Activated CD4-positive, alpha-beta T cell treated with anti-CD3 and anti-CD28 coated beads, Interleukin-2, Interleukin-6, amounts not matched to agents 100 ng/mL and 50 ng/mL, durations not matched to agents 16 hours and 8 hours (primary cell): ENCODE measurements at places on chromosomes 13 and 19.
A peak's percentile ranks its signal among the peaks of the same experiment; 100 is the strongest.

- DNase-seq: peak; percentile 48
These were observed 34.4 kb upstream of the MIR17HG start for GRCh38 chr13:91313103-91313502.

GRCh38 chr13:80717776-80718175 lies 376.9 kb upstream of the SPRY2 start:
- DNase-seq: no peak

DNA sequence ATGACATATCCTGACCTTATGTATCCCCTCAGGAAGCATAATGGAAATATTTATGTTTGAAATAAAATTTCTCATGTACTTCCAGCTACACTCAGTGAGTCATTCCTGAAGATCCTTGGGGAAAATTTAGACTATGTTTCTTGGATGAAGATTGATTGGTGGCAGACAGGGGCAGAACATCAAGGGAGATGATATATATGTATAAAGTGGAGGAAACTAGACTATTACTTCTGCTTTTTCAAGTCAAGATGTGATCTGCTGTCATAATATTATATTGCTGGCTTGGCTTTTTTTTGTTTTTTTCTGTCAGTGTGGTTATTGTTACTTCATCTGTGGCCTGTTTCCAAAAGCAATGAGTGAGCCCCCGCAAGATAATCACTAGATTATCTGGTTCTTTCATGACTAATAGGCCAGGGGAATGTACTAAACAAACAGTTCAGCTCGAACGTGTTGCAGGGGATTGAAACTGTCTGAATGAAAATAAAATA lies 87.2 kb upstream of the TNFSF11 start:
- DNase-seq: peak; percentile 13

DNA sequence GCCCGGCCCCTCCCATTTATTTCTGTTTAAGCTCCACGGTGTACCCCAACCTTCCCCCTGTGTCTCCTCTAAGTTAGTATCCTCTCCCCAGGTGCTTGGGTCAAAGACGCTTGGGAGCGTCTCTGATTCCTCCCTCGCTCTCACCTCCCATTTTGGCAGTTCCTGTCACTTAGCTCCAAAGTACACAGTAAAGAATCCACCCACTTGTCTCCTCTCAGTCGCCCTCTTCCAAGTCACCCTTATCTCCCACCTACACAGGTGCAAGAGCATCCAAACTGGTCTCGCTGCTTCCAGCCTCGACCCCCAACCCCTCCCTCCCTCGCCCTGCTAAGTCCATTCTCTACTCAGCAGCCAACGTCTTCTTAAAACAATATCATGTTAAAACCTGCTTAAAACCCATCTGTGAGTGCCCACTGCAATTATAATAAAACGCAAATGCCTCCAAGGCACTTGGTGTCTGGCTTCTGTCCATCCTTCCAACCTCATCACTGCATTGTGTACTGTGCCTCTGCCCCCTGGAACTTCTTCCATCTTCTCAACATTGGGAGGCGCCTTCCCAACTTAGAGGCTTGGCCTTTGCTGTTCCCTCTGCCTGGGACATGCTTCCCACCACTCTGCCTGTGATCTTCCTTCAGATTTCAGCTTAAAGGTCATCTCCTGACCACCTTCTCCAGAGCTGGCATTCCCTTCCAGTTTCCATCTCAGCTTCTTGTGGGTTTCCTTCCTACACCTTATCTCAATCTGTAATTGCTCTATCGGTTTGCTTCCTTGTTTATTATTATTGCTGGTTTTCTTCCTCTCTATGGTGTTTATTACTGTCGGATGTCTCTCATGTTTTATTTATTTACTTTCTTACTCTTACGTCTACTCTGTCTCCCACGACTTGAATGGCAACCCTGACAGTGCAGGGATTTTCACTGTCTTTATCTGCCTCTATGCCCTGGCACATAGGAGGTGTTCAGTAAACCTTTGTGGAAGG lies 9.5 kb upstream of the KLK14 start:
- DNase-seq: no peak

DNA sequence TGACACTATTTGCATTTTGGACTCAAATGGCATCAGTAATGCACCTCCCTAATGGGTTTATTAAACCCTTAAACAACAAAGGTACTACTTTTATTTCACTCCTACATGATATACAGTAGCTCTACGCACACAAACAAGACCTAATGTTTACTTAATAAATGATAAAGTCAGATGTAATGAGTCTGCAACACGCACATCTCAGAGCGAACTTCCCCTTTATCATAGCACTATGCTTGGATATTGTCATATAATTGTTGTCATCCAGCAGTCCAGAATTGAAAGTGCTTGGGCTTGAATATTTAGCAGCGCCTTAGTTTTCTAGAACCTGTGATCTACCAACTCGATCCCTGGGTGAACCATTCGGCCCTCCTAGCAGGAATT lies 772 bp downstream of the PARP4 start:
- no peak for DNase-seq

DNA sequence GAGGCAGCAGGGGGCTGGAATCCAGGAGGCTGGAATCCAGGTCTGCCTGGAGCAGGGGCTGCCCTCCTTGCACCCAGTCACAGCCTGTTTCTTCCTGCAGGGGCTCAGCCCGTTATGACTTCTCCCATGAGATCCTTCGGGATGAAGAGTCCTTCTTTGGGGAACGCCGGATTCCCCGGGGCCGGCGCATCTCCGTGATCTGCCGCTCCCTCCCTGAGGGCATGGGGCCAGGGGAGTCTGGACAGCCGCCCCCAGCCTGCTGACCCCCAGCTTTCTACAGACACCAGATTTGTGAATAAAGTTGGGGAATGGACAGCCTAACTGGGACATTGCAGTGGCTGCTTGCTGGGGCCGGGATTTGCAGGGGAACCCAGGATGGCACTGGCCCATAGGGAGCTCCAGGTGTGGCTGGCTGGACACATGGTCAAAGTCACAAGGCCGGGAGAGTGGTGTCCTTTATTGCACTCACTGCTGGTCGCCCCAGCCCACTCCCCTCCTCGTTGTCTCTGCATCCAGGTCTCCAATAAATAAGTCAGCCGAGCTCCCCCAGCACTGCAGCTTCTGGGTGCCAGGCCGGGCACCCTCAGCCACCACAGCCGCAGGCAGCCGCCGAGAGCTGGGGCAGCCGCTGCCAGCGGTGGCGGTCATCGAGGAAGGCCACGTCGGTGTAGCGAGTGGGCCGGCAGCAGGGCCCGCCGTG lies 872 bp downstream of the PSPN start:
- DNase-seq: no peak

DNA sequence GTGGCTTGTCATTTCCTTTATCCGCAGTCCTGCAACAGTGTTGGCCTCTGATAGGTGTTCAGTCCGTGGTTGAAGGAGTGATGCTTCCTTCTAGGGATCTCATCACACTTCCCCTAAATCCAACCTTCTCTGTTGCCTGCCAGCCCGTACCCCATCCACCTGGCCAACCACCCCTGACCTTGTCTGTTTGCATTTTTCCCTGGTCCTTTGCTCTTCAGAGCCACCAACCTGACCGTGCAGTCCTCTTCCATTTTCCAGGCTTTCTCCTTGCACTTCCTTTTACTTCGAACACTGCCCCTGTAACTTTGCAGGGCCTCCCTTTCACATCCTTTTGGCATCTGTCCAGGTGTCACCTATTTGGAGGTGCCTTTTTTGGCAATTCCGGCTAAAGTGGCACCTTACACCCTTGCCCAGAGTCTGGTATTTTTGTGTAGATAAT lies 696 bp downstream of the ZNF460 start:
- peak; percentile 24 for DNase-seq

GRCh38 chr19:3577723-3578344 lies 5.1 kb downstream of the HMG20B start:
- DNase-seq: no peak

GRCh38 chr13:100470866-100471505 lies 117.6 kb downstream of the GGACT start:
- peak; percentile 51 for DNase-seq

DNA sequence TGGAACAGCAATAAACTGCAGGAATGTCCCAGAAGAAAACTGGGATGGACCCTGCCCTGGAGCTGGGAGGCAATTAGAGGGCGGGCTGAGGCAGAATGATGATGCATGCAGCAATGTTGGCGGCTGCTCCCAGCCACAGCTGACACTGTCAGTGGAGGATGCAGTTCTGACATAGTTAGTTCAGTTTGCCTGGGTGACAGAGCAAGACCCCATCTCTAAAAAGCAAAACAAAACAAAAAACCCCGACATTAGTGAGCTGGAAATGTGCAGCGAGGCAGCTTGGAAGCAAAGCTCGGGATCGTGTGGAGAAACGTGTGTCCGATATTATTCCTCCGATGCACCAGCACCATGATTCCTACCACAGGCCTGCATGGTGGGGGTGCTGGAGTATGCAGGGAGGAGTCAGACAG lies 110.1 kb upstream of the UQCRFS1 start:
- DNase-seq: no peak

GRCh38 chr13:20977394-20977793 lies 74.8 kb upstream of the XPO4 start:
- no peak for DNase-seq

DNA sequence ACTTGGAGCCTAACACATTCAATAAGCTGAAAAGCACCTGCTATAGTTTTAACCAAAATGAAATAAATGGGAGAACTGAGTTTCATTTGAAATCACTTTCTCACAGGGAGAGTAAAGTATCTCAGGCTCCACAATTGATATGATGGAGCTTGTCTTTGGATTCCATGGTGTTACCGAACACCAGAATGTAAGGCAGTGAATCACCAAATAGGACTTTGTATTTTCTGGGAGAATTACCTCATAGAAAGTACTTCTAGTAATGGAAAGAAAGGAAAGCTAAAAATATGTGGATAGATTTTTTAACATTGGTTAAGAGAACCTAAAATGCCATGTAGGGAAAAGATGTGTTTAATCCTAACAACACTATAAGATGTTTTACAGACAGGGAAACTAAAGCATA lies 123.6 kb downstream of the NALCN start:
- DNase-seq: no peak

GRCh38 chr13:70090036-70090723 lies 17.4 kb upstream of the ATXN8OS start:
- DNase-seq: no peak

DNA sequence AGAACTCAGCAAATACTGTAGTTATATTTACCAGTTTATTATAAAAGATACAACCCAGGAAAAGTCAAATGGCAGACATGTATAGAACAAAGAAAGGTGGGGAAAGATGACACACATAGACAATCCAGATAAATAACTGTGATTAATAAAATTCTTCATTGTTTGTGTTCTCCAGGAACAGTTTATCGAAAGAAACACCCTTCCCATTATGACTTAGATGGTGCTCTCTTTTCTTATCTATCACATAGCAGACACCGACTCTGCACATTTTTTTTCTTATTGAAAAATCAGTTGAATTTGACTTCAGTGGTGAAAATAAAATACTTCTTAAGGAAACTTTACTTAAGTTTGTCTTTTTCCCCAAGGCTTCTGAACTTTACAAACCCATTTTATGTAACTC lies 6.2 kb downstream of the ZNF708 start:
- DNase-seq: no peak

DNA sequence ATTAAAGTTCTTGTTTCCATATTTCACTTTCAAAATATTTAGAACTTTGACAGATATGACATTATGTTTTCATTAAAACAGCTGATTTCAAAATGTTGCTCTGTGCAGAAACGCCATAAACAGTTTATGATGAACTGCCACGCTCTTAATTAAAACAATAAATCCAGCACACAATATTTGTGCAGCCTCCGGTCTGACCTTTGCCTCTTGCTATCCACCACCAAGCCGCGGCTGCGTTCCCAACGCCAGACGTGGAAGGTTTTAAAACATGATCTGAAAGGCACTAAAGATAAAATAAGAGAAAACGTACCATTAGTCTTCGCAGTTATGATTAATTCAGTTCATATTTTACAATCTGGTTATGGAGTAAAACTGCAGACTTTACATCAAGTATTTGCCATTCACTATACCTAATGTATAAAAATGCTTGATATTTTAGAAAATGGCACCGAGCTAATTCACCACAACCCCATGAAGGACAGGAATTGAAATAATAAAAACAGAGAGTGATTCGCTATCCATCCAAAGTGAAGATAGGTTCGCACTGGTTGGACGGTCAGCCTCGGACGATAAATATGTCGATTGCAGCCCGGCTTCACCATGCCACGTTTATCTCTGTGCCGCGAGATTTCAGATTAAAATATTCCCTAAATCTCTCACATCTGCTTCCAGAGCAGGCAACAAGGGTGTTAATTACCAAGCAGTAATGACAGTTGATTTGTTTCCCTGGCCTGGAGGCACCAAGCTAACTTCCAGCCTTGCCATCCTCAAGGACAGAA lies 103.3 kb upstream of the ZNF507 start:
- no peak for DNase-seq

GRCh38 chr13:106499896-106500295 lies 35.6 kb downstream of the EFNB2 start:
- peak; percentile 9 for DNase-seq

DNA sequence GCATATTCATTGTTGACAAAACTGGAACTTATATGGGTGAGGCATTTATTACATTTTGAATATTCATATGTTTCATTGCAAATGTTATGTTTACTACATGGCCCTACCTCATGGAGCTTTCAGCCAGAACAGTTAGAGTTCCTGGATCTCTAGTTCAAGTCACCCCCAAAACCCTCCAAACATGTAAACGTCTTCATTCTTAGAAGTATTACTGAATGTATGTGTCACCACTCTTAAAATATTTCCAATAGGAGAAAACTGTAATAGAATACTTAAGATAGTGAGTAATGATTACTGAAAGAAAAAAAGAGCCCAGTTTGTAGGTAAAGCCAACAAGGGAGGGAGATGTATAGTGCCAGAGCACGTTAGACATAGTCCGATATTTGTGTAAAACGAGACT lies 23.5 kb downstream of the URI1 start:
- DNase-seq: no peak

DNA sequence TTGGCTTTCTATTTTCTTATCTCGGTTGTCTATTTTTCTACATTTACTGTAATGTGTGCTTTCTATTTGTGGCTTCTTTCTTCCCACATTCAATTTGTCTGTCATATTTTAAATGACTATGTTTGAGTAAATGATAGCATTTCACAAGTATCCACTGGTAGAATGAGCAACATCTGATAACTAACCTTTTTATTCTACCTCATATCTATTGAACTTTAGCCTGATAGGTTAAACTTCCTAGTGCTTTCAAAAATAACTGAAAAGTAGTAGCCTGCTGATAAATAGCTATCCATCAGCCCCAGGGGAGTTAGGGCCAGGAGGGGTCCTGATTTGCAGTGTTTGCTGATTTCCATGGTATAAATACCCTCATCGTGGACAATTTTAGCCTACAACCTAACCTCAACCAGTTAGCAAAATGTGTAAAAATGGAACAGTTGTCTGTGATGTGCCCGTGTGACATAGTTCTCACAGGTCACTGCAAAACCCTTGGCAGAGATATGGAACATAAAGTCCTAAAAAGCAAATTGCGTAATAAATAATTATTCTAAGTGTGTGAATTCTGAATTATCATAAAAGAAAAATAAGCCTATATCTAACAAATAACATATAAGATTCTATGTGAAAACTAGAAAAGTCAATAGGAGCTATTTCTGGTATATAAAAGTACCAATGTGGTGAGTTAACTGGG lies 32.1 kb downstream of the KCTD12 start:
- DNase-seq: no peak
